Hematopoietic multipotent progenitor cell treated with erythropoietin and hydrocortisone succinate and interleukin-3 and kit ligand, for 6 days (in vitro differentiated cells): ENCODE measurements at places on chromosomes 5 and 9.

- DNase-seq: no peak
These were observed 77.5 kb downstream of the VCAN start for GRCh38 chr5:83549076-83549475.

DNA sequence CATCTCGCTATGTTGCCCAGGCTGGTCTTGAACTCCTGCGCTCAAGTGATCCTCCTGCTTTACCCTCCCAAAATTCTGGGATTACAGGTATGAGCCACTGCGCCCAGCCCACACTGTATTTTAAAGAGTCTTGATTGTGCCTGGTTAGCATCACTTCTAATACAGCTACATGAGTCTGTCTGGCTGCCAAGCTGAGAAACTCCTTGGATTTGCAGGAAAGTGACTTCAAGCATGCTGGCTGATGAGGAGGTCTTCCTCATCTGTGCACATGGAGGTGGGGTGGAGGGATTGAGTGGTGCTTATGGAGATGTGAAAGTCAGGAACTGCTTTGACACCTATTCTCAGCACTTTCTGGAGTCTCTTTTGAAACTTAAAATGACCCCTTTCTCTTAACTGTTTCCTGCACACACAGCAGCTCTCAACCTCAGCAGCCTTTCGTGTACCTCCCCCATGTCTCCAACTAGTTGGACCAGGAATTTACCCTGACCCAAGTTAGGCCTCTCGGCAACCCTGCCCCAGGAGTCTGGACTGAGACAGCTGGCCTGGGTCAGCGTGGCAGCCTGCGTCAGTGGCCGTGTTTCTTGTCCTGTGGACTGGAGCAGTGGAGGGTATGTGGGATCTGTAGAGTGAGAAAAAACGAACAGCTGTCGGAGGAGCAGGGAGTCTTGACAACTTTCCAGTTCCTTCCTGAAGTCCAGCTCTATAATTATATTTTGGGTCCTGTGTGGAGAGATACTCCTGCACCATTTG lies 72.5 kb downstream of the ACER2 start:
- DNase-seq: no peak

DNA sequence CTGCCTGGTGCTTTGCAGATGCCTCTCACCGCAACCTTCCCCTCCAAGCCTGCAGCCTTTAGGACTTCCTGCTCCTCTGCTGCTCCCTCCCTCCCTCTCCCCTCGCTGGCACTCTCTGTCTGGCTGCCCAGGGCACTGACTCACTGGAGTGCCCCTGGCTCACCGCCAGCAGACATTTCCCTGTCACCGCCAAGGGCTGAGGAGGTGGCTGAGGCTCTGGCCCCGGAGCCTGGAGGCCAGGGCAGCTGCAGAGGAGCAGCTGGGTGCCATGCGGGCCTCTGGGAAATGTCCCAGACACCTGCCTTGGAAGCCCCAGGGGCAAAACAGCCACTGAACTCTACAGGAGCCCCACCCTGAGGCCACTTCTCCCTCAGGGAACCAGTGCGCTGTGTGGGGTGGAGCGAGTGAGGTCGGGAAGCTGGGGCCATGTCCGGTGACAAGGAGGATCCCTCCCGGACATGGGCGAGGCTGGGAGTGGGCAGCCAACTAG lies 53.4 kb downstream of the TENT4A start:
- peak; percentile 93 for DNase-seq

DNA sequence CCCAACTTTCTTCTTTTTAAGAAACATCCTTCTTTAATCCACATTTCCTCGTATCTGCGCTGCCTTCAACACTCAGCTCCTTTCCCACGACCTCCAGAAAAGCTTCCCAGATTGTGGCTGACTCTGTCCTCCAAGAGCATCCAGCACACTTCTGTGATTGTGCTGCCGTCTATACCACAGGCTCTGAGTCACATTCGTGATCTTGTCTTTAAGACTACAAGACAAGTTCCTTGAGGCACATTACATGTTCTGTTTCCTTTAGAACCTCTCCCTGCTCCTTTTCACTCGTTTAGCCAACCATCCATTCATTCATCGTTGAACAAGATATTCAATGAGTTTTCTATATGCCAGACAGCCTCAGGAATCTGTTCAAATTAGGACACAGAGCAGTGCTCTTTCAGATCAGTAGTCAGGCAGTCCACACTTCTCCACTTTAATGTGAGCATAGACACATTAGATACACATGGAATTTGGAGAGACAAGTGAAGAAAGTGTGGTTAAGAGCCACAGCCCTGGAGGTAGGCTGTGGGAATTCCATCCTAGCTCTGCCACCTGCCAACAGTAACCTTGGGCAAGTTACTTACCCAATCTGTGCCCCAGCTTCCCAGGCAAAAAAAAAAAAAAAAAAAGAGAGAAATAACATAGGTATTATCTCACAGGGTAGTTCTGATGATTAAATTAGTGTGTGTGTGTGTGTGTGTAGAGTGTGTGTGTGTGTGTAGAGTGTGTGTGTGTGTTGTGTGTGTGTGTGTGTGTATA lies 18.9 kb downstream of the WHRN start:
- DNase-seq: no peak

DNA sequence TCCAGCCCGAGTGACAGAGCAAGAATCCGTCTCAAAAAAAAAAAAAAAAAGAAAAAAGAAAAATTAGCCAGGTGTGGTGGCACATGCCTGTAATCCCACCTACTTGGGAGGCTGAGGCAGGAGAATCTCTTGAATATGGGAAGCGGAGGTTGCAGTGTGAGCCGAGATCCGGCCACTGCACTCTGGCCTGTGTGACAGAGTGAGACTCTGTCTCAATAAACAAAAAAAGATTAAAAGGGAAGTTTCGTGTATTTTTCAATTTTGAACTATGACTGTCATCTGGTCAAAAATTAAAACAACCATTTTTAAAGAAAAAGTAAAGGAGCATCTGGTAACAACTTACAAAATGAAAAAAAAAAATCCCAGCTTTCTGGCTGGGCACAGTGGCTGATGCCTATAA lies 36.3 kb upstream of the PLIN2 start:
- no peak for DNase-seq

GRCh38 chr9:130158001-130158400 lies 14.2 kb upstream of the NCS1 start:
- no peak for DNase-seq

DNA sequence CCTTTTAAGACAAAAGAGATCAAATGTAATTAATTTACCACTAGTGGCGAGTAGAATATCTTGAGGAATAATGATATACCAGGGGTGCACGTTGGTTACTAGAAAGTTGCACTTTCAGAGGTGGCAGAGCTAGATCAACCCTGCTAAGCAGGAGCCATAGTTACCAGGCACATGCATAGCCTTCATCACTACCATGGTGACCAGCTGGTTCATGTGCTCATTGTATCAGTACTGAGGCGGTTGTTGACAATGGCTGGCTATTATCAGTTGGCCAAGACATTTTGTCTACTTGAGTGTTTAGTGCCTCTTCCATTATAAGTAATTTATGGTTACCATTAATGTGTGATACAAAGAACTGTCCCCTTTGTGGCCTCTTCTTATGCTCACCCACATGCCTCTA lies 201.2 kb downstream of the FGF10 start:
- no peak for DNase-seq

DNA sequence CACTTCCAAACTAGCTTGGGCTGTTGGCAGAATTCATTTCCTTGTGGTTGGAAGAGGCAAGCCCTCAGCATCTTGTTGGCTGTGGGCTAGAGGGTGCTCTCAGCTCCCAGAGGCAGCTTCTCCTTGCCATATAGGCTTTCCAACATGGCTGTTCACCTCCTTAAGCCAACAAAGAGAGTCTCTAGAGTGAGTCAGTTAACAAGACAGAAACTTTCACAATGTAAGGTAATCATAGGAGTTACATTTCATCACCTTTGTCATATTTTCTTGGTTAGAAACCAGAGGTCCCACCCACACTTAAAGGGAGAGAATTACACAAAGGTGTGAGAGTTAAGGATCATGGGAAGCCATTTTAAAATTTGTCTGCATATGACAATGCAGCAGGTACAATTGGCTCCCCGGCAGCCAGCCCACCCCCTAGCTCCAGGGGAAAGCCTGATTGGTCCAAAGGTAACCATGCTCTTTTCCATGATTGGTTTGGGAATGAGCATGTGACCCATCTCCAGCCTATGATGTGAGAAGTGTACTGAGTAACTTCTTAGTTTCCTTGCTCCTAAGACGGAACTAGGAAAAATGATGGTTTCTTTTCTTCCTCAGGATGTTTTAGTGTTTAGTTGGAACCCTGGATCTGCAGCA lies 109.8 kb upstream of the MSX2 start:
- DNase-seq: no peak

DNA sequence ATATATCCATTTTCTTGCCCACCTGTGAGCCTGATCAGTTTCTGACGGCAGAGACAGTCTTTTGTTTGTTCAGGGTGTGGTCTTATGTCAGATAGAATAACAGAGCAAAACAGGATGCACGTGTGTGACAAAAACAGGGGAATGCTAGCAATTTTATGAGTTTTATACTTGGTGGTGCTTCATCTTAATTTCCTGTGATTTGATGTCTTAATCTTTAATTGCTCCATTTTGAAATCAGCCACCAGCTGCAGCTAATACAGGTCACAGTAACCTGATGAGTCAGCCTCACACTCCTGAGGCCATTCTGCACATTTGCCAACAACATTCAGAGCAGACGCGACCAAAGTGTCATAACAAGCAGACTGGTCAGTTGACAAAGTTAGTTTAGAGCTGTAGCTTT lies 42.3 kb upstream of the JMY start:
- DNase-seq: no peak

GRCh38 chr5:38799556-38800377 lies 46.0 kb upstream of the OSMR start:
- DNase-seq: no peak

- no peak for DNase-seq
These were observed 267.1 kb upstream of the EFNA5 start for GRCh38 chr5:107937651-107938355.

DNA sequence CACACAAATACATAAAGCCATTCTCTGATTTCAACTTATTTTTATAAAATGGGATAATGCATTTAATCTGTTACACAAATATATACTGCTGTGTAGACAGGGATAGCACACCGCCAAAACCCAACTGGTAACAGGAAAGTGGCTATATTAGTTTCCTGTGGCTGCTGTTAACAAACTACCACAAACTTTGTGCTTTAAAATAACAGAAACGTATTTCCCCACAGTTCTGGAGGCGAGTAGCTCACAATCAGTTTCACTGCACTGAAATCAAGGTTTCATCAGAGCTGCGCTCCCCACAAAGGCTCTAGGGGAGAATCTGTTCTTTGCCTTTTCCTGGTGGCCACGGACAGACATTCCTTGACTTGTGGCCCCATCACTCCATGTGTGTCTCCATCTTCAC lies 94.0 kb downstream of the MLLT3 start:
- no peak for DNase-seq

GRCh38 chr5:170216257-170216864 lies 16.4 kb upstream of the C5orf58 start:
- peak; percentile 77 for DNase-seq

GRCh38 chr9:134539586-134540194 lies 101.9 kb upstream of the COL5A1 start:
- DNase-seq: no peak

GRCh38 chr9:134217431-134218210 lies 53.3 kb upstream of the RNU6ATAC start:
- DNase-seq: peak; percentile 57

DNA sequence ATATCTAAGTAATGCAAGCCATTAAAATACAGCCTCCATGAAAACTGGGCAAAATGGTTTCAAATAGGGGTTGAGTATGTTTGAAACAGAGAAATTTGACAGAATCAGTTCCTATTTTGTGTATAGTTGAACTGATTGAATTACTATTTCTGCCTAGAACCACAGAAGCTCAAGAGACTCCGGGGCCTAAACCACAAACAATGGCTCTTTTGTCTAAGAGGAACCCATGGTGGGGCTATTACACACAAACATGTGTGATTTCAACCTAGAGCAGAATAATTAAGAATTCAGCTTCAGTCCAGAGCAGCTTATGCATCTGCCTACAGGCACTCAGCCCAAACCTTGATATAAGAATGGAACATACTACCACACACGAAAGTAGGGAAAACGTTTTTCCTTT lies 171.2 kb upstream of the MPDZ start:
- DNase-seq: no peak

- peak; percentile 52 for DNase-seq
These were observed 760 bp downstream of the ALDH1B1 start for GRCh38 chr9:38393128-38393796.

DNA sequence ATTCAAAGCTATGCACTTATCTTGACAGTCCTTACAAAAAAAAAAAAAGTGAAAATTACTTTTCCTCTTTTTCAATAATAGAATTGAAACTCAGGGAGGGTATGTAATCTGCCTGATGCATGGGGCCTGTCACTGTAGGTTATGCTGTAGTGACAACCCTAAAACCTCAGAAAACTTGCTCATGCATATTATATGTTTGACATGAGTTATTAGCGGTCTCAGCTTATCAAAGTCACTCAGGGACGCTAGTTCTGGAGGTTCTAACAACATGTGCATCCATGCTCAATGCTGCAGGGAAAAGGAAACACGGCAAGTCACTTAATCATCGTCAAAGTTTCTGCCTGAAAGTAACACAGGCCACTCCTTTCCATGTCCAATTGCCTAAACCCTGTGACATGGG lies 78.4 kb upstream of the TMEM252 start:
- DNase-seq: no peak

DNA sequence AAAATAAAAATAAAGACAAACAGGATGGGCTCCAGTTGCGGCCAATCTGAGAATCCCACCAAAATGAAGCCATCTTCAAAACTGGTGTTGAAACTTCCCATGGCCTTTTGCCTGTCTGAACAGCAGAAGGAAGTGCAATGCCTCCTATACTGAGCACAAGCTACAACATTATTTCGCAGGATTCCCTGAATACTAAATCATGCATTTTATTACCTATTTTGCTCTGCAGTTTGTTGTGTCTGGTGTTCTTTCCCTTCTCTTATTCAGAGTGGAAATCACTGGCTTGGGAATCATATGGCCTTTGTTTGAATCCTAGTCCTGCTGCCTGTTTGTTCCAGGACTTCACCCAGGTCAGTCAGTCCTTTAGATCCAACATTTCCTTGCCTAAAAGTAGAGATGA lies at the start of gene OR2Y1:
Gene OR2Y1, minus strand, starts transcription at position 101 of the 400 bp plus-strand sequence. Its CDS starts 0 bp downstream, at position 101.
- no peak for DNase-seq

- no peak for DNase-seq
These were observed 202.5 kb upstream of the NMUR2 start for GRCh38 chr5:152607401-152608160.

- DNase-seq: no peak
These were observed 121.1 kb downstream of the BOD1 start for GRCh38 chr5:173495225-173495904.

DNA sequence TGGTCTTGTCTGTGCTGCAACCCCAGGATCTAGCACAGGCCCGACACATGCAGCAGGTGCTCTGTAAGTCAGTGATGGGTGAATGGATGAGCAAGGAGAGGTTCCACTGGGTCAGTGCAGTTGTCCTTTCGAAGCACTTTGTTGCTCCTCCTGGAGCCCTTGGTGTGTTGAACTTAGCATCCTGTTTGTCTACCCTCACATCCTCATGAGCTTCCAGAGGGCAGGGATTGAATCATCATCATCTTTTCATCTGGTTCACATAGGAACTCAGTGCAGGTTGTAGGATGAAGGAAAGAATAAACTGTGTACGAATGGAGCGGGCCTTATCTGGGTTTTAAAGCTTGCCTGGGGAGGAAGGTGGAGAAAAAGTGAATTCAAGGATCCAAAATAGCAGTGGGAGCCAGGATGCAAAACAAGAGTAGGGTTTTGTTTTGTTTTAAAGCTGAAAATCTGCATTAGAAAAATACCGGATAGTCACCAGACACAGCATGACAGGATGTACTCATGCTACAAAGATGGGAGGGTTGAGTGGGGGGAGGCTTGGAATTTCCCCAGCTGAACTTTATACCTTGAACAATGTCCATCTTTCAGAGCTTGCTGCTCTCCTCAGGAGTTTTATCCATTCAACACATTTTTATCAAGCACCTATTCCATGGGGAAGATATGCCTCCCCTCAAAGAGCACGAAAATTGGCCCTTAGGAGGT lies 55.8 kb downstream of the PTTG1 start:
- no peak for DNase-seq
